GM13977 (cell line): ENCODE measurements at places on chromosomes 6 and 20.

GRCh38 chr6:139654888-139655782, 280.7 kb upstream of the CITED2 start:
- no peak for DNase-seq

GRCh38 chr6:166849749-166850183, 106.6 kb downstream of the RNASET2 start:
- DNase-seq = no peak

GRCh38 chr20:32534661-32535240, 50.4 kb downstream of the NOL4L start:
- peak; percentile 43 for DNase-seq

- no peak for DNase-seq
These were observed 104.7 kb upstream of the IFNGR1 start for GRCh38 chr6:137323860-137324259.
